ENCODE measurements at places on chromosomes 4 and X.

DNA sequence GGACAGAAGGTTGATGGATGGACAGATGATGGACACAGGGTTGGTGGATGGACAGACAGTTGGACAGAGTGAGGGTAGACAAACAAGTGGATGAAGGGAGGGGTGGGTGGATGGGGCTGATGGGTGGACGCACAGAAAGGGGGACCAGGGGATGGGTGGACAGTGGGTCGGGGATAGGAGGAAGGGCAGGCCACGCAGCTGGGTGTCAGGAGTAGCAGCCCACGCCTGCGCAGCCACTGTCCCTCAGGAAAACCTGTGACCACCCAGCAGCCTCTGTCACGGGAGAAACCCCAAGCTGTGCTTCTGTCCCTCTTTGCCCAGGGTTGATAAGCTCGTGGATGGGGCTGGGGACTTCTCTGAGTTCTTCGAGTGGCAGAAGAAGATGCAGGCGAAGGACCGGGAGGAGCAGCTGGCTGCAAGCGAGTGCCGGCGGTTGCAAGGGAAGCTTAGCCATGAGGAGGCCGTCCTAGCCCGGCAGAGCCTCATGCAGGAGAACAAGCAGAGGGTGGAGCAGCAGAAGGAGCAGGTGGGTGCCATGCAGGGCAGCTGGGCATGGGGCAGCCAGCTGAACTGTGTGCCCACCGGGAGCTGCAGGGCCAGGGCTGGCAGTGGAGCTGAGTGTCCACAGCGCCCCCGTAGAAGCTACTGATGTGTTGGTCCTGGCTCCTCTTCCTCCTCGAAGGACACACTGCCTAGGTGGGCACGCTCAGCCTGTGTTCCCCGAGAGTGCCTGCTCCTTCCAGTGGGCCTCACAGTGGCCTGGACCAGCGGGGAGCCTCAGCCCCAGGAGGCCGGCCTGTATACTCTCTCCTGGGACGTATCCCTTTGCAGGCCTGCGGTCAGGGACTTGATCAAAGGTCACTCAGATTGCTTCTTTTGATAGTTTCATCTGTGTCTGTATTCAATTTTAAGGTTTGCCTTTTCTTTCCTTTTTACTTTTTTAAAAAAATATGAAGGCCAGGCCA lies 16.8 kb upstream of the RNF4 start:
- DNase-seq: no peak

DNA sequence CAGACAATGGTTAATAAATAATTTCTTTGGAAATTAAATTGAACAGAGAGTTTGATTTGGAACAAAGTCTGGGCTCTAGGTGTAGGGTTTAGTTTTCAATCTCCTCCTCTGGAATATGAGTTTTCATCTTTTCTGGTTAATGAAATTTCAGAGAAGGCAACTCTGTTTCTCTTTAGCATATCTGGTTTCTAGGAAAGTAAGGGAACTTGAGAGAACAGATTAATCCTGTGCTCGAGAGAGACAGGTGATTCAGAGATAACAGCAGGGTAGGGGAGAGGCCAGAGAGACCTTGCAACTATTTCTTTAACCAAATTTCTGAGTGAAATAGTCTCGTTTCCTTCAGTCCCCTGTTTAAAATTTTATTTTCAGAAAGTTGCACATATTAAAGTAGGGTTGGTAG lies 275.4 kb downstream of the GALNTL6 start:
- DNase-seq: no peak

DNA sequence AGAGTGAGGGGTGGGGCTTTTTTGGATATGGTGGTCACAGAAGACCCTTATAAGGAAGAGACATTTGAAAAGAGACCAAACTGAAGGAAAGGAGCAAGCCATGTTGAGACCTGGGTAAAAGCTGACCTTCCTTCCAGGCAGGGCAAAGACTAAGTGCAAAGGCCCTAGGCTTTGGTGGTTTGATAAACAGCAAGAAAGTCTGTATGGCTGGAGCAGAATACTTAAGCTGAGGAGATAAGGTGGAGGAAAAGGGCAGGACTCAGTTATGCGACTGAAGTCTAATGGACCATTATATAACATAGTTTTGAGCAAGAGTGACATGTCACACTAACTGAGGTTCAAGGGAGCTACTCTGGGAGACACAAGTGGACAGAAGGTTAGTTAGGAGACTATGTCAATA lies 20.0 kb downstream of the SH3RF1 start:
- DNase-seq: no peak

DNA sequence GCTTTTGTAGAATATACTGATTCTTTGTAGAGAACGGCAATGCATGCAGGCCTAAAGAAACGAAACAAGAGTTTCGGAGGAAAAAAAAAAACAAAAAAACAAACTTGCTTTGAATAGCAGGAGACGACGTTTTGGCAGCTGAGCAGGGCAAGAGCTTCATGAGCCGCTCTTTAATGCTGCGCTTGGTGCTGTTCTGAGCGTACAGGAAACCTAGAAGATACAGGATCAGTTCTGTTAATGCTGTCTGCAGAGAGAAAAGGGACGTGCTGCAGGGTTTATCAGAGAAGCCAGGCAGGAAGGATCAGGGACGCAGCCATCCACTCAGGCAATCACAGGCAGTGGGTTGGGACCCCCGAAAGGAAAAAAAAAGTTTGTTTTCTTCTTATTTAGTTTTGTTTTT lies 182.2 kb downstream of the PACRGL start:
- no peak for DNase-seq

DNA sequence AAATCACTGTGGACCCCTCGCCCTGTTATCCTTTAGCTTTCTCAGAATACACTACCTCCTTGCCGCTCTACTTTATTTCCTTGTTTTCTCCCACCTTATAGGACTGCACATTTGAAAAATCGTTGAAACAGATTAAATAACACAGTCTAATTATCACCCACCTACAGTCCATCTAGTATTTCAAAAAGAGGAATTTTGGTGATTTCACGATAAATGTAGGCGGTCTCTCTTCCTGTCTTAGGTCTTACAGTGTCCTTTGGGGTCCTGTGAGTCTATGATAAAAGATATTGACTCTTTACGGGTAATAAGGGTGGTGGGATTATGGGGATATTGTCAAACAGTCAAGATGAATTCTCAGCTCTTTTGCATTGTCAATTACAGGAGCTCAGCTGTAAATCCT lies 2.4 kb upstream of the TBL1X start:
- DNase-seq: no peak

DNA sequence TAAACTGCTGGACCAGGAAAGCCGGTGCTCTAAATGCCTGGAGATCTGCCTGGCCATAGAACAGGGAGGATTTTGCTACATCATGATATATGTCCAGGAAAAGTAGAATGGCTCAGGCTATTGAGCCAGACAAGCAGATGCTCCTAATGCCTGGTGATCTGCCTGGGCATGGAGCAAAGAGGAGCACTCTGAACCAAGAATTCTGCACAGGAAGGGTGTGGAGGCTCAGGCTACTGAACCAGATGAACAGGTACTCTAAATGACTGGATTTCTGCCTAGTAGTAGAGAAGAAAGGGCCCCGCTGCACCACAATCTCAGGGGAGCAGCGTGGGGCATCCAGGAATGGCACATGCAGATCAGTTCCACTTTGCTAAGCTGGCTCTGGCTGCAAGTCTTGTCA lies 607.9 kb downstream of the ANKRD50 start:
- no peak for DNase-seq

DNA sequence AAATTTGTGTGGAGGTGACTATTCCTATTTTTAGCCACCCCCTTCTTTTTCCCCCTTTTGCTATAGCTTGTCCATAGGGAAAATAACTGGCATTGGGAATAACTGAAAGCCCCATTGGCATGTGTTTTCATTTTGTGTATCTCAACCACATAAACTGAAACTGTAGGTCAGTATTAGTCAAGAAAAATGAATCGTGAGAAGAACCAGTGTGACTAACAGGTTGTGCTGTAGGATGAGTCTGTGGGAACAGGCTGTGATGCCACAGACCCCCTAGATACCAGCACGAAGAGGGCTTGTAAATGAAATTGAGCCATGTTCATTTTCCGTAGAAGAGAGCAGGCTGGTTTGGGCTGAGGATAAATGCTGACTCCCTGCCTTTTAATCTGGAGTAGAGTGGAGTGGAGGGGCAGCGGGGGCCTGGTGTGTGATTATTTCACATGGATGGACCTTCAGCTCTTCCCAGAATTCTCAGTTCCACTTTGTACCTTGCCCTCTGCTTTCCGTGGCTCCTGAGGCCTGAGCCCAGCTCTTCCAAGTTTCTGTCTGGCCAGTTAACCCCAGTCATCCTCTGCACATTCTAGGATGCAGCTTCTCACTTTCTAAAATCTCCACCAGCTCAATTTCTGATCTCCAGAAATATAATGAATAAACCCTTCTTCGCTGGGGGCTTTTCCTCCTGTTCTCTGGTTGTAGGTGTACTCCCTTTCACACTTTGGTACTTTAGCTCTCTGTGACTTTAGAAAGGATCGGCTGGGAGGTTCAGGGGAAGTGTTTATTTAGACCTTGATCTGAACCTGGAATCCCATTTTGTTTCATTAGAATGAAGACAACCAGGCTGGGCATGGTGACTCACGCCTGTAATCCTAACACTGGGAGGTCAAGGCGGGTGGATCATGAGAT lies 37.3 kb downstream of the DCUN1D4 start:
- no peak for DNase-seq

GRCh38 chr4:114226968-114227760 lies 247.7 kb upstream of the ARSJ start:
- no peak for DNase-seq

GRCh38 chr4:54006755-54007154 lies 57.6 kb downstream of the CHIC2 start:
- DNase-seq: no peak

DNA sequence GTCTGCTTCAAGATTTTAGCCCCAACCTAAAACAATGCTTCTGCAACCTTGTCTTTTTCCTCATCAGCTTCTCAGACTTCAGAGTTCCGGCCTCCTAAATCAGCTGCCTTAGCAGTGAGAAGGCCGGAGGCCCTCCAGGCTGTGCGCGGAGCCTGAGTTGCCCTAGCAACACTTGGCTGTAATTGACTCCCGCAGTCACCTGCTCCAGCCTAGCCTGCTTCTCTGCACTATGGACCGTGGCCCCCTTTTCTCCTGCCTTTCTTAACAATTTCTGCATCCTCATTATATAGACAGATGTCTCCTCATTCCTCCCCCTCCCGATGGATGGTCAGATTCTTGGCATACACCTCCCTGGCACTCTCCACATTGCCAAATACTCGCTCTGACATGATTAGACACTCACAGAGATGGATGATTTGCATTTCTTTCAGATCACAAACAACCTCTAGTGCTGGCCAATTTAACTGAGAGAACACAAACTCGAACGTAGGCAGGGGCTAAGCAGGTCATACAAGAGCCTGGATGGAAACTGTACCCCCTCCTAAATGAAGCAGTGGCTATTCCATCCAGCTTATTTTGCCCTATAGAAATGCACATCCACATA lies 9.5 kb upstream of the HUWE1 start:
- no peak for DNase-seq
